ENCODE measurements at places on chromosomes 7 and 10.

GRCh38 chr7:122082670-122083069 is 61.4 kb downstream of the AASS start:
- DNase-seq: no peak

DNA sequence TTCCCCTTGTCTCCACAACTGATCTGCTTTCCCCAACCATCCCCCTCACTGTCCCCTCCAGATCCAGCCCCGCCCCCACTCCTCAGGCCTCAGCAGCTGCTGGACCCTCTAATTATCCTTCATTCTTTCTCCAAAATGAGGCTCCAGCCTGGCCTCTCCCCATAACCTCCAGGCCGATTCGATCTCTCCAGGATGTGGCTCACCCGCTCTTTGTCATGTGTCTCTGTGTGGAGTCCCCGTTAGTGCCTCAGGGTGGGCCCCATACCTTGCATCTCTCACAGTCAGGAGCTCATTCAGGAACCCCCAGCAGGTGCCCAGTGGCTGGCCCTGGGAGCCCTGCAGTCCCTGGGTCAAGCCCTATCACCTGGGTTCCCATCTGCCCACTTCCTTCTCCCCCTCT is 1.3 kb downstream of the PILRA start:
- no peak for DNase-seq

DNA sequence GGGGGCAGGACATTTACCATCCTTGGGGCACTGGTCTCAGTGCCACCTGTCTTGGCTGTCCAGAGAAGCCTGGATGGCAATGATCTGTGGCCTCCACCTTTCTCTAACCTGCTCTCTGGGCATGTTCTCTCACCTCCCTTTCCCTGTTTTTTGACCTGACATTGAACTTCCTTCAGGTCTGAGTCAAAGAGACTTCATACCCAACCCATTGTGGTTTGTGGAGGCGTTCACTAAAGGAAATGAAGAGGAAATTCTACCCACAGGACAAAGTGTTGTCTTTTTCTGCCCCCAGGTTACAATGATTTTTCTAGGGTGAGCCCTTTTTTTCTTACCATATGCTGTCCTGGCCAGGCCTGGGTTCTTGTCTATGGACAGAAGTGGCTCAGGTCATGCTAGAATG is 76.6 kb downstream of the CYP26A1 start:
- no peak for DNase-seq

DNA sequence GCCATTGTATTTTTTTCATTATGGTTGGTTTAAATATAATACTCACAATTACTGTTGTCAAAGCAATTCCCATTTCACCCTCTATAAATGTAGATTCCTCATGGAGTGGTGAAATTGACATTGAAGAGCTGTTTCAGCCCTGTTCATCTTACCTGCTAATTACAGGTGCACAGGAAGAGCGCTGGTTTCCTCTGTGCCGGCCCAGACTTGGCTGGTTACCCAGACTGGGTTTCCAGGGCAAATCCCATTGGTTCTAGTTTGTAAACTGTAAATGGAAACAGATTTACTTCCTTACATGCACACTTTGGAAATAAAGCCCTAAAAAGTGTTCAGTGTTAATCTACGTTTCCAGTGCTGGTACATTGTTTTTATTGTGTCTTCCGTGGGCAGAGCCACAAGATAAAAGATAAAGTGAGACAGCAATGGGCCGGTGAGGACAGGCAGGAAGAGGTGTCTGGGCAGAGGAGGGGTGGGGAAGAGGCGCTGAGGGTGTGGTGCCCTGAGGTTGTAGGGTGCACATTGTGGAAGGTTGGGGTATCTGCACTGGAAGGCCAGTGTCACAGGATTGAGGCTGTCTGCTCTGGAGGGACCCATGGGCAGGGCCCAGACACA is 71.6 kb upstream of the ZPBP start:
- DNase-seq: no peak

DNA sequence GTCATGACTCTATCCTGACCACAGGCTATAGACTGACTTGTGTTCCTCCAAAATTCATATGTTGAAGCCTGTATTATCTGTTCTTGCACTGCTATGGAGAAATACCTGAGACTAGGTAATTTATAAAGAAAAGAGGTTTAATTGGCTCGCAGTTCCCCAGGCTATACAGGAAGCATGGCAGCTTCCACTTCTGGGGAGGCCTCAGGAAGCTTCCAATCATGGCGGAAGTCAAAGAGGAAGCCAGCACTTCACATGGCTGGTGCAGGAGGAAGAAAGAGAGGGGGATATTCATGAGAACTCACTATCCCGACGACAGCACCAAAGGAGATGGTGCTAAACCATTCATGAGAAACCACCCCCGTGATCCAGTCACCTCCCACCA is 84.3 kb upstream of the KDM7A start:
- DNase-seq: no peak

- no peak for DNase-seq
These were observed 13.3 kb downstream of the ZCCHC24 start for GRCh38 chr10:79431891-79432831.

GRCh38 chr10:128125416-128125943 is 743 bp downstream of the MKI67 start:
- no peak for DNase-seq

GRCh38 chr10:72697716-72698115 is 5.8 kb downstream of the MCU start:
- DNase-seq: no peak

DNA sequence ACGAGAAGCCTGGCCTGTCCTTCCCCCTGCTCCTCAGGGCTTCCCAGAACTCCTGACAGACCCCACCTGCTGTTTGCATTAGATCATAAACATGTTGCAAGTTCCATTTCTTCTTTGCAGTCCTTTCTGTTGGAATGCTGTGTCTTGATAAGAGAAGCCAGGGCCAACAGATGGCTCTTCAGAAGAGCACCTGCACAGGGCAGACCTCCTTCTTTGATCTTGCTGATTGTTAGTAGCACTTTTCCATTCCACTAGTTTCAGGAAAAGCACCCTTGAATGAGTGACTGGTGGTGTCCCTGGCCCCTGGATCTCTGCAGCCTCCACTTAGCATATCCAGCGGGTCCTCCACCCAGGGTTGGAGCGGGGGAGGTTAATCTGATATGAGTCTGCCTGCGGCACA is 243.2 kb downstream of the GFRA1 start:
- DNase-seq: no peak

DNA sequence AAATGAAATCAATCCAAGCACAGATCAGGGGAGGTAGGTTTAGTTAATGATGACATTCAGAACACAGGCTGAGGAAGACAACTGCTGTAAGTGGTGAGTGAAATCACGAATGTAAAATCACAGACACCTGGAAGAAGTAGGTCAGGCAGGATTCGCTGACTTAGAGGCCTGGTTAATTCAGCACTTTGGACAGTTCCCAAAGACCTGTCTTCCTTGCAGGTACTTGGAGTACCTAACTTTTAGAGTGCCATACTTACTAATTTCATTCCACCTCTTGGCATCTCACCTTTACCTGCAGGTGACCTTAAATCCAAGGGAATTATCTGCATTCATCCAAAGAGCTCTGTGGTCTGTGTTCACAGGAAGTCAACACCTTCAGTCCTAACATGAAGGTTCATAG is 822.3 kb downstream of the PHTF2 start:
- DNase-seq: no peak

GRCh38 chr7:107711301-107711700 is 32.6 kb upstream of the CBLL1 start:
- DNase-seq: no peak

- DNase-seq: no peak
These were observed 137.4 kb upstream of the CDC14C start for GRCh38 chr7:48786951-48787350.

- DNase-seq: no peak
These were observed 780.1 kb downstream of the PHTF2 start for GRCh38 chr7:78578686-78579085.

- no peak for DNase-seq
These were observed 99.7 kb downstream of the PLCE1 start for GRCh38 chr10:94093286-94093905.

DNA sequence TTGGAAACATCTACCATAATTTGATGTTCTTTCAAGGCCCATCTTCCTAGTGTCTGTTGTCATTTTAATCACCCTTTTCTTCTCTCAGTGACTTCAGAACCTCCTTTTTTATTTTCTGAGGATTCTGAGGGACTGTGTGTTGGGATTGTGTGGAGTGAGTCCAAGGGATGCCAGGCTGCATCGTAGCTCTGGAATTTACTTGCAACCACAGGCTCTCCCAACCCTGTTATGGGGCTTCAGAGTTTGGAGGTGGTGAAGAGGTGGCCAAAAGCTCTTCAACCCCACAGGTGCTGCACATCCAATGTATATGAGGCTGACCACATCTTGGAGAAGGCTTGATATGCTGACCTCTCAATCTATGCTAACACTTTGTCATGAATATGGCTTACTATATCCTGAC is 79.5 kb upstream of the GPR141 start:
- DNase-seq: no peak

- DNase-seq: no peak
These were observed 45.6 kb downstream of the SORCS1 start for GRCh38 chr10:107118866-107119265.

GRCh38 chr10:49613165-49613881 is 514 bp upstream of the CHAT start:
- DNase-seq: no peak

DNA sequence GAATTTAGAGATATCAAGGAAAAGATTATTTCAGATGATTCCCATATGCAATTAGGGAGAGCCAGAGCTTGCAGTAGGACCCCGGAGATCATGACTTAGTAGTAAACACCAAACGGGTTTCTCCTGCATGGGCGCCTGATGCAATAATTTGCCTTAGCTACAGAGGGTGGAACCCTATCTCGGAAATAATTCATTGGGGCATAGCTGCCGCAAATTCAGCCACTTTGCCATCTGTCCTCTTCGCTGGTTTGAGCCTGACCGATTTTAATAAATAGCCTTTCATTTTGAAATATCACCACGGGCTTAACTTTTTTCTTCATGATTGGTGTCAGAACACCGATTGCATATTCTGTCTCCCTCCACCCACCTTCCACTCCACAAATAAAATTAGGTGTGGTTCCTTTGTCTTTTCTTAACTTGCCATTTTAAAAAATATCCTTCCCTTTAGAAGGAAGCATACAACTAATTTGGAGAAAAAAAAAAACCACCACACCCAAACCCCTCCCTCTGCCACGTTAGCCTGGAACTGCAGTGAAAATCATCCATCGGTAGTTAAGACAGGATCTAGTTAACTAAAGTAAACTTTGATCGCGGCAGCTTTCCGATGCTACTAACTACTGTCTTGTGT is 1.4 kb downstream of the GARS1 start:
- no peak for DNase-seq

GRCh38 chr7:140672382-140673062 is at the start of gene ADCK2:
ADCK2 (plus strand) TSS chr7:140672945; CDS start chr7:140673331, 386 bp downstream.
- peak; percentile 81 for DNase-seq

DNA sequence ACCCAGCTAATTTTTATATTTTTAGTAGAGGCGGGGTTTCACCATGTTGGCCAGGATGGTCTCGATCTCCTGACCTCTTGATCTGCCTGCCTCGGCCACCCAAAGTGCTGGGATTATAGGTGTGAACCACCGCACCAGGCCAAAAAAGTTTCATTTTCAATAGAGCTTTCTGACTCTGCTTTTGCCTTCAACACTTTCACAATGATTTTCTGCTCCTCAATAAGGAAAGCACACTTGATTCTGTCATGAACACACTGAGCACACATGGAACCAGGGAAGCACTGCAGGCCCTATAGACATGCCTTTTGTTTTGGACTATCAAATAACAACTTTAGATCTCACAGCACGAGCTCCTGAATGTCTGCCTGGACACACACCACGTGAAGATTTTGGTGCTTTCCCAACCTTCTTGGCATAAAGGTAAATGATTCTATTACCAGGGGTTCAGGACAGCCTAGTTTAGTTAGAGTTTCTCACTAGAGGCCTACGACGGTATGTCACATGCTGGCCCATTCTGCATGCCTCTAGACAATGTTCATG is 8.0 kb downstream of the RRP12 start:
- no peak for DNase-seq

- DNase-seq: no peak
These were observed 555.3 kb downstream of the GALNT17 start for GRCh38 chr7:71687286-71687685.

DNA sequence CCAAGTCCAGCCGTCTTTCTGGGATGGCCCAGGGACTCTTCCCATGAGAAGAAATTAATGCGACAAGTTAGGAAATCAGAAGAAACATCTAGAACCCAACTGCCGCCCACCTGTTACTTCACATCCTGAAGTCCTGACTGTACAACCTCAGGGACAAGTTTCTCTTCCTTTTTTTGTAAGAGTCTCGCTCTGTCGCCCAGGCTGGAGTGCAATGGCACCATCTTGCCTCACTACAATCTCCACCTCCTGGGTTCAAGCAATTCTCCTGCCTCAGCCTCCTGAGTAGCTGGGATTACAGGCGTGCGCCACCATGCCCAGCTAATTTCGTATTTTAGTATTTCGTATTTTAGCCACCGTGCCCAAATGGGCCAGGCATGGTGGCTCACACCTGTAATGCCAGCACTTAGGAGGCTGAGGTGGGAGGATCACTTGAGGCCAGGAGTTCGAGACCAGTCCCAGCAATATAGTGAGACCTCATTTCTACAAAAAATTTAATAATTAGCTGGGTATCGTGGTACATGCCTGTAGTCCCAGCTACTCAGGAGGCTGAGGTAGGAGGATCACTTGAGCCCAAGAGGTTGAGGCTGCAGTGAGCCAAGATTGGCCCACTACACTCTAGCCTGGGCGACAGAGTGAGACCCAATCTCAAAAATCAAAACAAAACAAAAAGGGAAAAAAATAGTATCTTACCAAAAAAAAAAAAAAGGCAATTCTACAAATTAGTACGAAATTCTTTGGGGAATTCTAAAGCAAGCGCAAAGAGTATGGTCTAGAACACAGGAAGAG is 20.8 kb downstream of the LAT2 start:
- DNase-seq: no peak

DNA sequence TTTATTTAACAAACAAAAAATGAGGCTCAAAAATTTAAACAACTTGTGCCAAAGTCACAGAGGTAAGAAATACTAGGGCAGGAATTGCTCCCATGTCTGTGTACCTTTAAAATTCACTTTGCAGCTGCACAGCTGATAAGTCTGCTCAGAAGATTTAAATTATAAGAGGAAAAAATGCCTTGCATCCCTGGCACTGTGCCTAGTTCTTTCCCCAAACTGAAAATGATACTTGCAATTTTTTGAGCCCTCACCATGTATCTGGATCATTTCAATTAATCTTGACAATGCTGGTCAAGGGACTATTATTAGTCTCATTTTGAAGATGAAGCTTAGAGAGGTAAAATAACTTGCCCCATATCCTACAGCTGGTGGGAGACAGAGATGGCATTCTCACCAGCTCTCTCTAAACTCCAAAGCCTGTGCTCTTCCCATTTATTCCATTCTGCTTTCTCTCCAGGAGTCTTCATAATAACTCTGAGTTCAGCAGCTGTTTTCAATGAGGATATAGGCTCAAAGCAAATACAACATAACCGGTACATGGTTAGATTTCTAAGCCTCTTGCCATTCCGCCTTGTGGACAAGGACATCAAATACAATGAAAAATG is 350.5 kb upstream of the LRRTM3 start:
- no peak for DNase-seq

DNA sequence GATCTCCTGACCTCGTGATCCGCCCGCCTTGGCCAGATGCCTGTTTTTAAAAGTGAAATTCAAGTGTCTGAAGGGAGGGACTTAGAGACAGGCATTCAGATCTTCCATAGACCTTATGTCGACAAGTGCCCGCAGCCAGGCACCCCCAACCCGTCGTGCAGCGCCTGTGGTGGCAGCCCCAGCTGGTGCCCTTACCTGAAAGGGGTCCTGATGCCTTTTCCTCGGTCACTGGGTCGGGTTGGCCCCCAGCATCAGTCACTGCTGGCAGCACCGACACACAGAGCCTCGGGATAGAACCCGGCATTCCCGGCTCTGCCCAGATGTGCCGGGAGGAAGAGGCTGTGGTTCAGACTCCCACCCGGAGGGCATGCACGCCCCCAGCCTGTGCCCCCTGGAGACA is 23.3 kb downstream of the LRRC27 start:
- peak; percentile 36 for DNase-seq

Data from mucosa of descending colon (tissue), 3 donors.